Fibroblast of upper back skin (primary cell): ENCODE measurements at places on chromosomes 2 and 18.
A peak's percentile ranks its signal among the peaks of the same experiment; 100 is the strongest.

DNA sequence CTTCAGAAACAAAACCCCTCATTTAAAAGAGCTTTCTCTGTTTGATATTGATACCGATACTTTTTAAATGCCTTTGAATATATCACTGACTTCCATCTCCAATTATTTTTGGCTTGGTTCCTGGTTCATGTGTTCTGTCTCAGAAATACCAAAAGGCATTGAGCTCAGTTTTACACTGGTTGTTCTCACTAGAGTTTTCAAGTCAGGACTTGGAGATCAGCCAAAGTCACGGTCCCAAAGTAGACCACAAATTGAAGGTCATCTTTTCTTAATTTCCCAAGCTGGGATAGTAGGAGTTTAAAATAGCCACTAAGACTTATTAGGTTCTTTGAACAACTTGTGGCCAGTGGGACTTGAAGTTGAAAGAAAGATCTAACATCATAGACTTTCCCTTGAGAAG is 24.2 kb downstream of the DHRS9 start:
- DNase-seq, result no peak

DNA sequence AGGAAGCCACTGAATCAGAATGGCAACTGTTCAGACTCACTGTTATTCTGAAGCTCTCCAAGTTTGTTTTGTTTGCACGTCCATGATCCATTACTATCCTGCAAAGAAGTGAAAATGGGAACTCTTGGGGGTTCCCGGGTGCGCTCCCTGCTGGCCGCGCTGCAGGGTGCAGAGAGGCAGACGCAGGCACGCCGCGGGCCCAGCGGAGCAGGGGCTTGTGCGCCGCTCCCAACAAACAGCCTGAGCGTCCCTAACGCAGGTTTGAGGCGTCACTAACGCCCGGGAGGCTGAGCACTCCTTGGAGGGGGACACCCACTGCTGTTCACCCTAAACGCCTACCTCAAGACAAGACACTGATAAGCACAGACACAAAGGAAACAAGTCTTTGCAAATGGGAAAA is 14.3 kb upstream of the PIEZO2 start:
- DNase-seq, result no peak

DNA sequence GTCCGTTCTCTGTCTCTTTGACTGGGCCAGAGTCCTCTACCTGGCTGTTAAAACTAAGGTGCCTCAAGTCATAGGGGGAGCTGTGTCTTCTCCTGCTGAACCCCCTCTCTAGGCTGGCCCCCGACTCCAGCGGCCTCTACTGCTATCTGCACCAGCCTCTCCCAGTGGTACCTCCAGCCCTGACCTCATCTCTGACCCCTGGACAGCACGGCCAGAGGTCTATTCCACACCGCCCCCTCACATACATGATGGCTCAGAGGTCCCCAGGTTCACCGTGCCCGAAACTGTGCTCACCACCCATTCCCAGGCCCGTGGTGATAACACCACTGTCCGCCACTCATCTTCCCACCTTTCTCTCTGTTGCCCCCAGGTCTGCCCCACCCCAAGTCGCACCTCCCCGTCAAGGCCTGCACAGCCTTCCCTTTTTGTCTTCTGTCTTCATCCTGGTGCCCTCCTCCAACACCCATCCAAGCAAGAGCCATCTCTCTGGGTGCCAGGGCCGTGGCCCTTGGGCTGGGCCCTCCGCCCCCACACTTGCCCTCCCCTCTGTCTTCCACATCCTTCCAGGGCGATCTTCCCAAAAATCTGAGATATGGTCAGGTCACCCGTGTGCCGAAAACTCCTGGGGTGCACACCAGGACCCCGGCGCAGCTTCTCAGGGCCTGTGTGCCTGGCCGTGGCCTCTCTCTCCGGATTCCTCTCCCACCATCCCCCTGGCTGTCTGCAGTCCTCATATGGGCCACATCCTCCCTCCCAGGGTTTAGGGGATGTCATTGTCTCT is 134.4 kb upstream of the ID2 start:
- DNase-seq, result no peak

GRCh38 chr2:232876978-232877441 is 6.9 kb downstream of the SNORC start:
- DNase-seq, result no peak

- peak; percentile 11 for DNase-seq
These were observed 31.3 kb upstream of the MSTN start for GRCh38 chr2:190093793-190094192.

GRCh38 chr2:196307775-196308305 is 136.5 kb upstream of the STK17B start:
- peak; percentile 41 for DNase-seq

- DNase-seq, result no peak
These were observed 110.3 kb upstream of the RBMS1 start for GRCh38 chr2:160603771-160604510.

- no peak for DNase-seq
These were observed 172.4 kb downstream of the DDX1 start for GRCh38 chr2:15763822-15764682.

DNA sequence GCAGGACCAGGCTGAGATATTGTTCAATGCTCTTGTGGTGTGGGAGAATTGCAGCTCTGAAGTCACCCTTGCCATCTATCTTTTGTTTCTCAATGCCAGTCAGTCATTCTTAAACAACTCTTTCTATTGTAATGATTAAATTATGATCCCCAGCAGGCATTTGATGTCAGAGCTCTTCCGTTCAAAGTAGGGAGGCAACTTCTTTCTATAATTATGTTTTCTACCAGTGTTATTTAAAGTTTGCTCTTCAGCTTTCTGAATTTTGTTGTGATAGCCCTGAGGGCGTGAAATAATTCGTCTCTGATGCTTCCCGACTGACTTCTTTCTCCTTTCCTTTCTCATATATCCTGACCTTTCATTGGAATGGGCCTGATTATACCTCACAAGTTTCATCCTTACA is 161.4 kb upstream of the KLHL14 start:
- DNase-seq, result no peak

DNA sequence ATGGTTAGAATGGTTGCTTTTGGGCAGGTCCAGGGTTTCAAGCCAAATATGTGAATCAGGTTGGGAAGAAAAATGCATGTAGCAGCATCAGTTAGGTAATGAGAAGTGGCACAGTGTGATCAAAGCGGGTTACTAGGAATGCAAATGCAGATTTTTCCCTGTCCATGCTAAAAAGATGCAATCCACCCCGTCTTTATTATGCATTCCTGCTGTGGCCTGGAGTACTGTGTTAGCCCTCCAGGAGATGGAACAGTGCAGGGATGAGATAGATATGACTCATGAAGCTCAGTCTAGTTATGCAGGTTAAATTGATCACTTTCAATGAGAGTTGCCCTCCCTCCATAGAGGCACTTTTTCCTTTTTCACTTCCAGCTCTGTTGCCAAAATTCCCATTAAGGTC is 283.8 kb downstream of the CTNNA2 start:
- peak; percentile 18 for DNase-seq

DNA sequence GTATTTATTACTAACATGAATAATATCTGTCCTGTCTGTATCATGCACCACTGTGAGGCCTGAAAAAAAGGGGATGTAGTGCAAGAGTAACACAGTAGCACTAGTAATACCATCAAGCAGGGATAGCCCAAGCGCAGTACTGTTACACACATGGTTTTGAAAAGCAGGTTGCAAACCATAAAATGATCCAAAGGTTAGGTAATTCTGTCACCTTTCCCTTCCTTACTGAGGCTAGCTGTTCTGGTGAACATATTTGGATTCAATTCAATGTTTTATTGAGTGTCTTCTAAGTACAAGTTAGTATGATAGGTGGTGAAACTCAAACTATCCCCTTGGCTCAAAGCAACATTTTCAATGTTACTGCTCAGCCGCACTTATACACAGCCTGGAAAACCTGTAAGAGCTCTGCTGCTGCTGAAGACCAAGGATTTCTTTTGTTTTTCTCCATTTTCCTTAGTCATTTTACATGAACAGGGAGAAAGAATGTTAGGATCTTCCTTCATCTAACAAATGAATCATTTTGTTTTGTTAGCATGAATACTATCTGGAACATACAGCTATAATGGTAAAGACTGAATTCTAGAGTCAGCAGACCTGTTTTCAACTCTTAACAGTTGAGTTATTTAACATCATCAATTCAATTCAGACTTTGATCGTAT is 102.5 kb upstream of the ITPRID2 start:
- DNase-seq, result peak; percentile 35

GRCh38 chr2:230762317-230762896 is 49.8 kb downstream of the CAB39 start:
- no peak for DNase-seq

DNA sequence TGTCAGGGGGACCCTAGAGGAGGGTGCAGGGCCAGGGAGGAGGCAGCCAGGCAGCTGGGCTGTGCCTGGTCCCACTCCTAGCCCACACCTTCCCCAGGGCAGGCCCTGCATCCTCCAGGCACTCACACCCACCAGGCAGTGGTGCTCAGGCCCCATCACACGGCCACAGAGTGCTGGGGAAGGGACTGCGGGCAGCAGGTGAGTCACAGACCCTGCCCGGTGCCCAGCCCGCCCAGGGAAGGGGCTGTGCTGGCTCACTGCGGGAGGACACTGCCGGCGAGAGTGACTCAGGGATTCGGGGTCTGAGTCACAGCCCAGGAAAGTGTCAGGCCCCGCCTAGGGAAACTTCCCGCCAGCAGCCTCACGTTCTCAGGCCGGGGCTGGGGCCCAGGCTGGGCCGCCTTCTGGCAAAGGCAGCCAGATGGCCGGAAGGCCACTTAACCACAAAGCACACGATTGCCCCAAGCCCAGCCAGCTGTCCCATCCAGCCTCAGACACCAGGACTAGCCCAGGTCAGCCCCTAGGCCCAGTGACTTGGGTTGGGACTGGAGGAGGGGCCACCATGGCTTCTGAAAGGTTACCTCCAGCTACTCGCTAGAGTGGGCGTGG is 42.2 kb downstream of the BIN1 start:
- peak; percentile 95 for DNase-seq

DNA sequence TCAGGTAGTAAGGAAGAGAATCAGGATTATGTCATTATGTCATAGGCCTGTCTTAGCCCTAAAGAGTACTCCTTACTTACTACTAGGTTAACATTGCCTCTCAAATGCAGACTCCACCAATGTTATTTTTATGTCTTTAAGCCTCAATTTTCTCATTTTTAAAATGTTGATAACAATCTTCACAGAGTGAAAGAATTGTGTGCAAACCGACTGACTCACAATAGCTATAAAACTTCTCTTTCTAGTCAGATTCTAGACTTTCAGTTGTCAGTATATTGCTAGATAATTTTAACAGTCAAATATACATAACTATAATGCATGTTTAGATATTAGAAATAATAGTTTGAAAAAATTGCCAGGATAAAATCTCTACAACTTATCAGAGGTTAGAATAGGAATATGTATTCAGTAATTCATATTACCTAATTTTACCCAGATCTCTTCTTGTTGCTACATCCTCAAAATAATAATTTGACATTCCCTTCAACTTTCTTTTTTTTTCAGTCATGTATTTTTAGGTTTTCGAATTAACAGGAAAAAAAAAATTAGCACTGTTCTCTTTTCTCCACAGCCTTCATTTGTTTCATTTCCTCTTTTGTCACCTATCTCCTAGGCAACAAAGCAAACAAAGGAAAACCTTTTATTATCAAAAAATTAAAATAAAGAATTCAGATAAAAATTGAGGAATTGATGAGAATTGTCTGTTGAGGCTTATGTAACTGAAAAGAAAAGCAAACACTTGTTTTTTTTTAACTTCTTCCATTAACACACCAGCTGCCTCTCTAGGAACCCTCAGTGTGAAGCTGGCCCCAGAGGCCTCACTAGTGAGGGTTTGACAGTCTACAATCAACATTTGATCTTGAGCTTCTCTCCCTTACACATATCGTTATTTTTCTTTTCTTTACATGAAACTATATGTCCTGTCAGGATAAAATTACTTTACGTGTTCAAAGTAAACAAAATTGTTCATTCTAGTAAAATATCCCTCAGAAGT is 279.0 kb downstream of the CALCRL start:
- DNase-seq, result no peak

- DNase-seq, result no peak
These were observed 77.6 kb upstream of the POMC start for GRCh38 chr2:25246001-25246400.

GRCh38 chr2:202643012-202643858 is 8.5 kb downstream of the FAM117B start:
- DNase-seq, result no peak

- DNase-seq, result peak; percentile 9
These were observed 470.1 kb downstream of the DLGAP1 start for GRCh38 chr18:3985020-3985419.

GRCh38 chr2:139031722-139032121 is 251.5 kb upstream of the NXPH2 start:
- peak; percentile 32 for DNase-seq

GRCh38 chr2:177430411-177430810 is 37.8 kb downstream of the AGPS start:
- peak; percentile 78 for DNase-seq

DNA sequence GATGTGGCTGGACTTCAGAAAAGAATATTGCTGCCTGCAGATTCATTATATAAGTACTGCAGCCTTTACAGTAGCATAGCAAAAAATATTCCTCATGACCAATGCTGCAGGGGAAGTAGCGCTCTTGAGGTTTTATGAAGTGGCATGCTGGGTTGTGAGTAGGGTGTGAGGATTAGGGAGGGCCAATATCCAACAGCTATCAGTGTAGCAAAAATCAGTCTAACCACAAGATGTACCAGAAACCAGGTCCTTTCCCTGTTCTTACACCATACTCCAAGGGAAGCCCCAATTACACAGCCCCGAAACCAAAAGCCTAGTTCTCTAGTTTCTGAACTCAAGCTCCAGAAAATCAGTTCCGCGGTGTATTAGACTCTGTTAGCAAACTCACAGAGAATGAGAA is 1082.2 kb upstream of the DDX18 start:
- DNase-seq, result no peak

GRCh38 chr2:10402653-10403215 is 45.4 kb downstream of the ODC1 start:
- DNase-seq, result no peak

- DNase-seq, result peak; percentile 2
These were observed 20.5 kb downstream of the IL18R1 start for GRCh38 chr2:102376052-102376591.

- DNase-seq, result no peak
These were observed 14.1 kb downstream of the AMER3 start for GRCh38 chr2:130769343-130769907.

GRCh38 chr2:227657199-227657845 is 9.3 kb upstream of the SCYGR5 start:
- DNase-seq, result no peak

DNA sequence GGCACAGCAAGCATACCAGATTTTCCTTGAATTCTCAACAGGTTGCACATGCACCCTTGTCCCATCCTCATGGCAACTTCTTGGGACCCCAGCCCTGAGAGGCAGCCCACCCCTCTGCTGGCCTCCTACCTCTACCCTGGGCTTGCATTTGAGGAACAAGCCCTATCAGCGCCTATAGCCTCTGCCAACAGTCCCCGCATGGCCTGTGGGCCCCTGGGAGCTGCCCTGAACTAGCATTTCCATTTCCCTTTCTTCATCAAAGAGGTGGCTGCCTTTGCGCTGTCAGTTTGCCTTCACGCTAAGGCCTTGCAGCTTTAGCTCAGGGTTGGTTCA is 5.4 kb upstream of the ZAP70 start:
- DNase-seq, result no peak
